ENCODE measurements at places on chromosomes 11 and 22. TPM values are rescaled to one million over a fixed set of nuclear protein-coding genes. Genes with fewer than 3 reads are reported as not detected.
A peak's percentile ranks its signal among the peaks of the same experiment; 100 is the strongest.

The ANGPTL5 gene
- not detected for total RNA-seq

GRCh38 chr11:93757924-93758865 is 16.7 kb downstream of the C11orf54 start:
- DNase-seq = no peak

DNA sequence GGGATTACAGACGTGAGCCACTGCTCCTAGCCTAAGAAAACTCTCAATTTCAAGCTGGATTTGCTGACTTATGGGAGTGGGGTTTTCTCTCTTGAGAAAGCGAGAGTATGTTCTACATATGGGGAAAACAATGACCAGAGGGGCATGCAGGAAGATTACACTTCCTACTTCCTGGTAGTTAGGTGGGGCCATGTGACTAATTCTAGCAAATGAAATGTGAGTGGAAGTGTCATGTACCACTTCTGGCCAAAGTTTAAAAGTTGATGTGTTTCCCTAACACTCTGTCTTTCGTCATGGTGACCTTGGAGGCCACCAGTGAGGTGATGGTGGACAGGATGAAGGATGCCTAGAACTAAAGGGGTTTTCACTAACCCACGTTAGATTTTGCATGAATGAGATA is 50.5 kb downstream of the PARVG start:
- DNase-seq = no peak

- peak; percentile 50 for DNase-seq
Observed at GRCh38 chr22:45968751-45969413, 8.1 kb downstream of the WNT7B start.

GRCh38 chr11:116721988-116722387 is 50.8 kb downstream of the BUD13 start:
- no peak for DNase-seq

- no peak for DNase-seq
Observed at GRCh38 chr11:19506816-19507486, 205.7 kb upstream of the NAV2 start.
